GM23248 (cell line): ENCODE measurements at places on chromosomes 4 and X.

DNA sequence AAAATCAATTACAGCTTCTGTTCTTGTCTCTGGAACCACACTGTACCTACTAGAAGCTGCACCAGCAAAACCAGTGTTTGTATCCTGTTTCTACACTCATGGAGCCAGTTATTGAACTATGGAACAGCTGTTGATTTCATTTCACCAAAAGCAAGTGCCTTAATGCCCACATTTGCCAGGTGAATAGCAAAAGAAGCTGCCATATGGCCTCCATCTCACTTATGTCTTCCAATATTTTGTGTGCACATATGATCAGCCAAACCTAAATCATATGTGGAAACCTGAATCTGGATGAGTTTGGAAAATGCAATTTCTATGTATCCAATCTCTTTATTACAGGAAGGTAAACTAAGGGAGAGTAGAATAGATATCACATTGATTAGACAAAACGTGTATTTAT lies 415.8 kb upstream of the GRID2 start:
- no peak for DNase-seq

DNA sequence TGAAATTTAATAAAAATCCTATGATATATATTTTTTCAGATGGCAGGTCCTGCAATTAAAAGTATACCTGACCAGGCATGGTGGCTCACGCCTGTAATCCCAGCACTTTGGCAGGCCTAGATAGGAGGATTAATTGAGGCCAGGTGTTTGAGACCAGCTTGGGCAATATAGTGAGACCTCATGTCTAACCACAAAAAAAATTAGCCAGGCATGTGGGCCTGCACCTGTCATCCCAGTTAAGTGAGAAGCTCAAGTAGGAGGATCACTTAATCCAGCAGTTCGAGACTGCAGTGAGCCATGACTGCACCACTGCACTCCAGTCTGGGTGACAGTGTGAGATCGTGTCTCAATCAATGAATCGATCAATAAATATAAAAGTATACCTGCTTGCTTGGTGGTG lies 2.5 kb downstream of the OCIAD2 start:
- DNase-seq: no peak

- DNase-seq: peak; percentile 54
Measured at GRCh38 chr4:110175634-110176033, 22.8 kb downstream of the ELOVL6 start.

DNA sequence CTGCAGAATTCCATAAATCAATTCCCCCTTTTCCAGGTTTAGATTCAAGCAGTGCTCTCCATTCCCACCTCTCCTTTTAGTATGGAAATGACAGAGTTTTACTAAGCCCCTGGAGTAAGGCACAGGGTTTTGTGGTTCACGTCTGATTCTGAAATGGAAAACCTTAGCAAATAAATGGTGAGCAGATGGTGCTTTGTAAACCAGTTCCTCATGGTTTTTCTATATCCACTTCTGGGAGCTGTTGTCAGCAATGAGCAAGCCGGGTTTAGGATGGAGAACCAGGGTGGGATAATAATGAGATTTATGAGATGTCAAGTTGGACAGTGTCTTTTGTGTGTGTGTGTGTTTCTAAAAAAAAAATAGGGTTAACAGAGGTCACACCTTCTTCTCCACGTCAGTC lies 113.8 kb upstream of the RBPJ start:
- no peak for DNase-seq

DNA sequence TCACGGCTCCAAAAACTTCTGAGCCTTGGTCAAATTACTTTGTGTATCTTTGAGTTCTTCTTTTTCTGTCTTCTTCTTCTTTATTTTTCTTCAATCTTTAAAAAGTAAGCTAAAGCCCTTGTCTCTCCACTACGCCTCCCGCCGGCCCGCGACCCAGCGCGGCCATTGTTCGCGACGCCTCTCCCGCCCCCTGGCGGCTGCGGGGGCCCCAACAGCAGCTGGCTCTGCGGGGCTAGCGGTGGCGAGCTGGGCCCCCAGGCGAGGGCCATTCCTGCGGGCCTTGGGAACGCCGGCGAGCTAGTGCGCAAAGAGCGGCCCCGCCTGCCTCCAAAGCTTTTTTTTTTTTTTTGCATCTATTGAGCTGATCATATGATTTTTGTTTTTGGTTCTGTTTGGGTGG lies 119.1 kb downstream of the TGIF2LX start:
- DNase-seq: no peak

DNA sequence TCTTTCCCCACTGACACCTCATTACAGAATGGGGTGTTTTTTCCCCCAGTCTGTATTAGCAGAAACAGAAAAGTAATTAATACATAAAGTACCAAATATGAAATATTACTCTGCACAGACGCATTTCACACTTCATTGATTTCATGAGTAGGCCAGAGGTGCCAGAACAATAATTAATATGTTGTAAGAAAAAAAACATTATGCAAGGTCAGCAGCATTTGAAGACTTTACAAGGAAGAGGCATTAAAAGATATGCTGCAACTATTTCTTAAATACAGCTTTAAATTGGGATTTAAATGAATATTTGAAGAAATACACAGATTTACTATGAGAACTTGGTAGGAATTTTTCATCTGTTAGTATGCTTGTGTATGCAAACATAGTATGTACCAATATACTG lies 37.7 kb downstream of the NAA11 start:
- DNase-seq: no peak
